ENCODE measurements at places on chromosomes 2 and 18.

DNA sequence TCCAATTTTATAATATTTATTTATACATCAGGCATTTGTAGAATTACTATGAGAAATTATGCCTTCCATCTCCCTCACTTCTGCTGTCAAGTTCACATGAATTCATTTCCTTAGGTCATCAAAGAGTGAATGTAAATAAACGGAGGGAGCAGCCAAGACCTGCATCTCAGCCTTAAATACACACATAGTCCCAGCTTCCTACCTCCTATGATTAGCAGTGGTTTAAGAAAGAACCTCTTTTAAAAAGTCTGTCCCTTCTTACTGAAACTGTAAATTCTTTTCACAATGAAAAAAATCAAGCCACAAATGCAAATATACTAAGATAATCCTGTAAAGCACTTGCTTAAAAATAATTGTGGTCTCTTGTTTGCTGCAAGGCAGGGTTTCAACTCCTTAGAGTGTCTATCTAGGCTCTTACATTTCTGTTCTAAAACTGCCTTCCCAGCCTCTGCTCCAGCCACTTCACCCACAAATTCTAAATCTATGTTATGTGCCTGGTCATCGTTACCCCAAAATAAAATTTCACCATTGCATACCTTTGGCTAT lies 532.7 kb upstream of the FSHR start:
- DNase-seq: no peak

- DNase-seq: no peak
These were observed 358.0 kb downstream of the HRH4 start for GRCh38 chr18:24818441-24818840.

DNA sequence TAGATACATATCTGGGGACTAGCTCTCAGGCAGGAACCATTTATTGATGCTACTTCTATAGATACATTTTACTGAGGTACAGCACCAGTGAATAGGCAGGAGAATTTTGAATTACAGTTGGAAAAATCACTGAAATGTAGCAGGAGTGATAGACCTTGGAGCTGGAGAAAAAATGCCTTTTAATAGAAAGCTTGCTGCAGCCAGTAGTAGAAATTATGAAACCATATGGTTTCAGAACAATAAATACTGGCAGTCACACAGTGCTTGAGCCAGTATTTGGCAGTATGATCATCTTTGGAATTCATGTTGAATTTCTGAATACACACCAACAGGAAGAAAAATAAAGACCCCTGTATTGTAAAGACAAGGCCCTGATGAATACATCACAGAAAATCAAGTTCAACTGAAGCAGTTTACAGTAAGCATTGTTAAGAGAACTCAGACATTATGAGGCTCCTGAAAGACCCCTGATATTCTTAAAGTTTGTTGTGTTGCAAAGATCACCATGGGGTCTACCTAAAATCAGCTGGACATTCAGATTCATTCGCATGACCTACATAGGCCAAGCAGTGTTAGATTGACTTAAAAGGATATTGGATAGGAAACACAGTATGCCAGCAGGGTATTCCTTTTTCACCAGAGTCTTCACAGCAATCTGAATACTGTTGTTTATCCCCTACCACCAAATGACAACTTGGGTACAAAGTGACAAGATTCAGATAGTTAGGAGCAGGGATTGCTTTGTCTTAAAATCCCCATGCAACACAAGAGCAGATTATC lies 139.0 kb downstream of the EHBP1 start:
- DNase-seq: no peak

- DNase-seq: no peak
These were observed 10.6 kb downstream of the CFLAR start for GRCh38 chr2:201126308-201127151.

DNA sequence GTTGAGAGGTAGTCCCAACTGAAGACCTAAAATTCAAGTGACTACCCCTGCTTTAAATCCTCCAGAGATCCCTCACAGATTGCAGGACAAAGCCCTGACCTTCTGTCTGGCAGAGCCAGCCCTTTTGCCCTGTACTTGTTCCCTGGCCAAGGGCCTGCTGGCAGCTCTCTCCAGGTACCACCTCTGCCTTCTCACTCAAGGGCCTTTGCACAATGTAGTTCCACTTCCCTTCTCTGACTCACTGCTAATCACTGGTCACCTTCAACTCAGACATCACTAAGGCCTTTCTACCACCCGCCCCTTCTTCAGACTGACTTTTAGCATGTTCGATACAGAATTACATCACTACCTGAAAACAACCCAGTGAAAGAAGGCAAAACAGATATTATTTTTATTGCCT lies 411.0 kb downstream of the TMEM182 start:
- no peak for DNase-seq

GRCh38 chr2:29276151-29276550 lies 160.9 kb downstream of the CLIP4 start:
- DNase-seq: no peak

- DNase-seq: no peak
These were observed 297.9 kb downstream of the EN1 start for GRCh38 chr2:118549503-118549902.

GRCh38 chr2:67669766-67670165 lies 272.6 kb downstream of the ETAA1 start:
- no peak for DNase-seq

GRCh38 chr2:128513961-128514283 lies 195.3 kb upstream of the HS6ST1 start:
- DNase-seq: no peak

- DNase-seq: no peak
These were observed 33.1 kb upstream of the STON1 start for GRCh38 chr2:48496849-48497248.

GRCh38 chr2:127820080-127820668 lies 9.2 kb upstream of the WDR33 start:
- DNase-seq: no peak

DNA sequence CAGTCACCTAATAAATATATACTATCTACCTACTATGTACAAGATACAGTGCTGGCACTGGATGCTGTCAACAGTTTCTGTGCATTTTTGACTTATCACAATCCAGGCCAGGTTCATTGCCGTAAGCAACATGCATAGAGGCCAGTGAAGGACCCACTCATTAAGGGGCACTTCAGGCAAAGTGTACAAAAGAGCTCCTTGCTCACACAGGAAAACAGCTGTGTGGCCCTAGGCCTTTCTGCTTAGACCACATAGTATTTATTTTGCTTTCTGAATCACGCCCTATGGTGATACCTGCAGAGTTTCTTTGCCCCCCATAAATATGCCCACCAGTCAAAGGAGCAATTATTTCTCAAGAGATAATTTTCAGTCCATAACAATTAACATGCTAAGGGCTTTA lies 39.6 kb upstream of the STAT4 start:
- no peak for DNase-seq

DNA sequence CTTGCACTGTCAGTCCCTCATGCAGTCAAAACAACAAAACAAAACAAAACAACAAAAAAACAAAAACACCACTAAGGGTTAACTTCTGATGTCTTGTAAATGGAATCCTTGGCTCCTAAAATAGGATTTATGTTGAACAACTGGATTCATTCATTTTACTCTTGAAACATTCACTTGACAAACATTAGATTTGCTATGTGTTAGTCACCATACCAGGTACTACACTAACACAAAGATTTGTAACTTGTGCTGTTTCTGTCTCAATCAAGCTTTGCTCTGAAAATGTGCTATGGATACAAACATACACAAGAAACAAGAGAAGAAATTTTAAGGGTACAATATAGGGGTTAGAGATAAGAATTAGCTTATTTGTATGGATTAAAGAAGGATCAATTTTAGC lies 812.8 kb downstream of the LRP1B start:
- no peak for DNase-seq

DNA sequence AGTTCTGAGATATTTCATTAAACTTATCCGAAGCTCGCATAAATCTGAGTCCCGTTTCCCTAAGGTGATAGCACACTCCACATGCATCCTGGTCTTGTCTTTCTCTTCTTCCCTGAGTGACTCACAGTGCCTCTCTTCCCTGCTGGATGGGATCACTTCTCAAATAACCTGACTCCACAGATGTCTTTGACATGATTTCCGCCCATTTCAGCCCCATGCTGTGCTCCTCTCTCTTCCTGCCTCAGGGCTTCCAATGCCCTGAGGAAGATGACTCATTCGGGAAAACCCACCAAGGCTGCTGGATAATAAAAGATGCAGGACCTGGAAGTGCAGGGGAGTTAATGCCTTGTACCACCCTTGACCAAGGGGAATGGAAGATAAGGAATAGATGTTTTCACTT lies 441.7 kb upstream of the SOX11 start:
- DNase-seq: no peak

DNA sequence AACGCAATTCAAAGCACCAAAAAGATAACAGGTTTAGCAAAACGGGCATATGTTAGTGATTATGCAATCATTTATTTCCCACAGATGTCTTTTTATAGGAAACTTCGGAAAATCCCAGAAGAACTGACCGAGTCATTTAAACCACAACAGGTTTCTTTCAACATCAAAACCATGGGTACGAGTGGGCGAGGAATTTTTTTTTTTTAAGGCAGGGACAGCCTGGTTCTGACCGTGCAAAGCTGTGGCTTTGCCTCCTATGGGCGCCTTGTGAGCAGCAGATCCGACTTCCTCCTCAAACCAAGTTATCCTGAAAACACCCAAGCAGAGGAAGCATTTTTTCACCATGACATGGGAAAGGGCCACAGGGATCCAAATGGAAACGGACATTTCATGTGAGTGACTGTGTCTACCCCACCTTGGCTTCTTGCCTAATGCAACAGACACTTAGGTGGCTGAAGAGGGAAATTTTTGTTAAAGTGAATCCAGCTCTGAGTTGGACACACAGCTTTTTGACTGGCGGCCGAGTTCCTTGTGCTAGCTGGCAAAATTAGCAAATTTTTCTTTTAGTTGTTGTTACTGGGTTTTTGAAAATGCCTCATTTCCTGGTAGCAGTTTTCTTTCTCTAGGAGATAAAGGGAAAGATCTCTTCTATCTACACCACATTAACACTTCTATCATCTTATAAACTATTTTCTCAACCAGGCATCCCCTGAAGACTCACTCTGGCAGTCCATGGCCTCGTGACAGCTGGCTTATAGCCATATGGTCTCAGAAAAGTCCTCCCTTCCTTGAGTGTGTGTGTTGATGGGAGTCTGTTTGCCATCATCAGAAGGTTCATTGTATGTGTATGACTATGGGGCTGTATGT lies 487.4 kb upstream of the ZEB2 start:
- DNase-seq: peak; percentile 98

DNA sequence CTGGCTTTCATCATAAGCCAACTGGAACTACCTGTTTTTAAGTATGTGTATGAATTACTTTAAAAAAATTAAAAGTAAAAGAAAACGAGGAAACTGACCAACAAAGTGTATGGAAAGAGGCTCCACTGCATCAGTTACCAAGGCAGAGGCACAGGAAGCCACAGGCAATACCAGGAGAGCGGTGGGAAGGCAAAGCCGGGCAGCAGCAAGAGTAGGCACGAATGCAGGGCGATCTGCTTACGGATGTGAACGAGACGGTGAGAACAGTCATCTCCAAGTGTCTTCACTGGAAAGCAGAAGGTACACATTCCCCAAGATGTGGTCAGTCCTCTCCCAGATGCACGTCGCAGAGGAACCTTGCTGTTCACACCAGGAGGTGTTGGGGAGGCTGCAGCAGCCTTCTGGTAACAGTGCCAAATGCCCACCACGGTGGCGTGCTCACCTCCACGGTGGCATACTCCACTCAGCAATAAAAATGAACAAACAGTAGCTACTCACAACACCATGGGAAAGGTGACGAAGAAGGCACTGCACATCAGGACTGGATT lies 43.1 kb downstream of the HS6ST1 start:
- no peak for DNase-seq

- no peak for DNase-seq
These were observed 155.6 kb downstream of the QPCT start for GRCh38 chr2:37500031-37500430.

DNA sequence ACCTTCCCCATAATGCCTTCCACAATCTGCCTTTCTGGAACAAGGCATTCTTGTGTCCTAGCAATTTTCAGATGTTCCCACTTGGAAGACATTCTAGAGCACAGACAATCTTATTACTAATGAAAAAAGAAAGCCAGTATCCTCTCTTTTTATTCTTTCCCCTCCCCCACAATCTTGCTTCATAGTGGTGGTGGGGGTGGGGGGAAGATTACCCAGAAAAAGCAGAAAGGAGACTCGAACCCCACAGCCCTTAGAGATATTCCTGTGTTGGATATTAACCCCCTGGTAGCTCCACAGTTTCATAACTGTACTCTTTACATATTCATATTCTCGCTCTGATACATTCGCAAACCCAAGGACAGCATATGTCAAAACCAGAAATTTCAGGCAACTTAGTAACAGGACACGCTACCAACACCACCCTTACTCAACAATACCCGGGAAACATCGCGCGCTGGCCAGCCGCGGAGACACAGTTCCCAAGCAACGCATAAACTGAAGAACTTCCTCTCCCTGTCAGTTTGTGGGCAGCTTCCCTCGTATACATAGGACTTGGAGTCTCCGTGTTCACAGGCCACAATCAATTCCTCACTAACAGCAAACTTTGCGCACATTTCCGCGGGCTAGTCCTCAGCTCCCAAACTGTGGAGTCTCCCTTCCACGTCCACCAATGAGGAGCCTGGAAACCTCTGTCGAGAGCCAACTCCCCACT lies 793 bp downstream of the NR4A2 start:
- DNase-seq: no peak

GRCh38 chr2:150589681-150590080 lies 102.2 kb upstream of the RND3 start:
- no peak for DNase-seq

- no peak for DNase-seq
These were observed 144.1 kb downstream of the FHOD3 start for GRCh38 chr18:36441426-36442240.

- no peak for DNase-seq
These were observed 47.5 kb upstream of the STAT1 start for GRCh38 chr2:191061381-191061980.

DNA sequence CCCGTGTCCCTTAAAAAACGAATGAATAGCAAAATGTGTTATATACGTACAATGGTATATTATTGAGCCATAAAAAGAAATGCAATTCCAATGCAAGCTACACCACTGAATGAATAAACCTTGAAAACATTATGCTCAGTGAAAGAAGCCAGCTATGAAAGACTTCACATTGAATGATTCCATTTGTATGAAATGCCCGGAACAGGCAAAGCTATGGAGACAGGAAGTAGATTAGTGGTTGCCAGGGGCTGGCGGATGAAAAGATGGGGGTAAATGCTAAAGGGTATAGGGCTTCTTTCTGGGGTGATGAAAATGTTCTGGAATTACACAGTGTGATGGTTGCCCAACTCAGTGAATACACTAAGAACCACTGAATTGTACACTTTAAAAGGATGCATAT lies 113.3 kb downstream of the NOL10 start:
- DNase-seq: no peak

- DNase-seq: no peak
These were observed 60.3 kb upstream of the SP3 start for GRCh38 chr2:174025271-174026121.

DNA sequence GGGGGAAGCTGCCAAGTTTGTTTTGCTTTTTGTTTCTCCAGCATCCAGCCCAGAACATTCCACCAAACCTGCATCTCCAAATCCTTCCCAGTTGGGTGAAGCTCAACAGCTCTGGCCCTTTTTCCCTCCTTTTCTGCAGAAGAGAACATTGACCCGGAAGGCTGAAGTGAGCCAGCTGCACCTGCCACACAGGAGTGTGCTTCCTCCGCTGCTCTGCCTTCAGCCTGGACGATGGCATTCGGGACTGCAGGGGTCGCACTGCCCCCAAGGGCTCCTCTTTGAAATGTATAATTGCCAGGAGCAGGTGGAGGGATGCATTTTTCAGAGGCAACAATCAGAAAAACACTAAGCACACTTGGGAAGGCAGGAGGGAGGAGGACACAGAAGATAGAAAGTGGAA lies 41.8 kb downstream of the ST8SIA5 start:
- DNase-seq: no peak

Measured in HS-27A (cell line).